ENCODE measurements at places on chromosomes 2 and 18.
A peak's percentile ranks its signal among the peaks of the same experiment; 100 is the strongest.

- H3K4me3 ChIP-seq = no peak overlapping the region
- no peaks in the 10 kb centered on the region for H3K27me3 ChIP-seq
- H3K36me3 ChIP-seq = no peaks in the 10 kb centered on the region
- no peaks in the 10 kb centered on the region for H3K4me1 ChIP-seq
- no peak for DNase-seq
Observed at GRCh38 chr18:36734596-36734995, 94.2 kb downstream of the TPGS2 start.

- no peaks in the 10 kb centered on the region for H3K36me3 ChIP-seq
- H3K27me3 ChIP-seq = no peaks in the 10 kb centered on the region
- H3K4me1 ChIP-seq = no peaks in the 10 kb centered on the region
- DNase-seq = no peak
Observed at GRCh38 chr18:1361936-1362335, 457.3 kb downstream of the ADCYAP1 start.

- DNase-seq = no peak
- H3K4me1 ChIP-seq = no peaks in the 10 kb centered on the region
- peak overlapping the region; percentile 37 for H3K4me3 ChIP-seq
- no peak overlapping the region for H3K27ac ChIP-seq
- no peaks in the 10 kb centered on the region for H3K36me3 ChIP-seq
- H3K27me3 ChIP-seq = no peaks in the 10 kb centered on the region
Observed at GRCh38 chr2:127025359-127026166, 81.4 kb downstream of the BIN1 start.

DNA sequence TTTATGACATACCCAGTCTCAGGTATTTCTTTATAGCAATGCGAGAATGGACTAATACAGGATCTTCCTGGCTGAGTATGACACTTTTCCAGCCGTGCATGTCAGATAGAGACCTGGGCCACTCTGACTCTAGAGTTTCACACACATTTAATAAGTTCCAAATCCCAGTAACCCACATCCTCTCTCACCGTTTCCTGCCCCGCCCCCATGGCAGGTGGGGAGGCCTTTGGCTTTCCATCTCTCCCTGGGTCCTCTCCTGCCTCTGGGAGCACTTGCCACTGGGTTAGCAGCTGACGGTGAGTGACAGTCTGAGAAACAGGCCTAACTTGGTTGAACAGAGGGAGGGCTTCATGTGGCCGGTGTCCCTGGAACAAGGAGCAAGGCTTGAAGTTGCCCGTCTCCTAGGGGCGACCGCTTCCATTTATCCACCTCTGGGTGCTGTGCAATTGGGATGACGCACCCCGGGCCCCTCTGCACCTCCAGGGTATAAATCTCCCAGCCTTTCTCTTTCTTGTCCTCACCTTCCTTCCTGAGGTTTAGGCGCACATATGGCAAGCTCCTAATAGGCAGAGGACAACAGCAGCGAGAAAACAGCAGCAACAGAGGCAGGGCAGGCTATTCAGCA is 152.7 kb upstream of the HDAC4 start:
- no peaks in the 10 kb centered on the region for H3K36me3 ChIP-seq
- H3K4me3 ChIP-seq = no peak overlapping the region
- H3K27ac ChIP-seq = no peak overlapping the region
- H3K27me3 ChIP-seq = no peaks in the 10 kb centered on the region
- H3K4me1 ChIP-seq = peaks cover 4% of the 10 kb centered on the region

- no peak overlapping the region for H3K27ac ChIP-seq
- no peaks in the 10 kb centered on the region for H3K36me3 ChIP-seq
- H3K4me3 ChIP-seq = no peak overlapping the region
Observed at GRCh38 chr2:240302933-240303595, 132.4 kb upstream of the GPC1 start.

DNA sequence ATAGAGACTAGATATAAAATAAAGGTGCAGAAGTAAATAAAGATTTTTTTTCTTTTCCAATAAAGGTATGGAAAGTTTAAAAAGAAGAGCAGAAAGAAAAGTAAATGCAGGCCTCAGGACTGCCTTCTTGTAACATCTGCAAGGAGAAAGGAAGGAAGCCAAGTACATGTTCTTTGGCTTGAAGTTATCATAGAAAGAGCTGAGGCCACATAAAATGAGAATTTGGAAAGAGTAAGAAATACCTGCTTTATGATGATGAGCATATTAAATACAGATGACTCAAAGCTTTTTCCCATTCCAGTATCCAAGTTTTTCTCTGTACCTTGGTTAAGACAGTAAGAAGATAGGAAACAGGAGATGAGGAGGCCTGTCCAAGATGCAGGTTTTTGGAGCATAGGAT is 25.3 kb upstream of the UBE2E3 start:
- H3K27ac ChIP-seq = no peak overlapping the region
- H3K36me3 ChIP-seq = no peaks in the 10 kb centered on the region
- H3K4me1 ChIP-seq = no peaks in the 10 kb centered on the region
- no peaks in the 10 kb centered on the region for H3K27me3 ChIP-seq
- no peak overlapping the region for H3K4me3 ChIP-seq

- no peaks in the 10 kb centered on the region for H3K4me1 ChIP-seq
- no peak for DNase-seq
- H3K27ac ChIP-seq = no peak overlapping the region
- H3K27me3 ChIP-seq = no peaks in the 10 kb centered on the region
- H3K4me3 ChIP-seq = no peak overlapping the region
Observed at GRCh38 chr2:236633775-236634560, 64.3 kb downstream of the ACKR3 start.

GRCh38 chr2:161414042-161415033 is 1.8 kb upstream of the TBR1 start:
- peaks cover 56% of the 10 kb centered on the region for H3K27me3 ChIP-seq
- H3K4me3 ChIP-seq = peak overlapping the region; percentile 20
- H3K27ac ChIP-seq = no peak overlapping the region
- H3K4me1 ChIP-seq = no peaks in the 10 kb centered on the region
- no peak for DNase-seq
- peaks cover 13% of the 10 kb centered on the region for H3K36me3 ChIP-seq

GRCh38 chr2:241940329-241940728 is 70.8 kb downstream of the RTP5 start:
- H3K36me3 ChIP-seq = no peaks in the 10 kb centered on the region
- H3K4me1 ChIP-seq = no peaks in the 10 kb centered on the region
- H3K27ac ChIP-seq = no peak overlapping the region
- H3K4me3 ChIP-seq = no peak overlapping the region
- DNase-seq = no peak
- H3K27me3 ChIP-seq = no peaks in the 10 kb centered on the region

DNA sequence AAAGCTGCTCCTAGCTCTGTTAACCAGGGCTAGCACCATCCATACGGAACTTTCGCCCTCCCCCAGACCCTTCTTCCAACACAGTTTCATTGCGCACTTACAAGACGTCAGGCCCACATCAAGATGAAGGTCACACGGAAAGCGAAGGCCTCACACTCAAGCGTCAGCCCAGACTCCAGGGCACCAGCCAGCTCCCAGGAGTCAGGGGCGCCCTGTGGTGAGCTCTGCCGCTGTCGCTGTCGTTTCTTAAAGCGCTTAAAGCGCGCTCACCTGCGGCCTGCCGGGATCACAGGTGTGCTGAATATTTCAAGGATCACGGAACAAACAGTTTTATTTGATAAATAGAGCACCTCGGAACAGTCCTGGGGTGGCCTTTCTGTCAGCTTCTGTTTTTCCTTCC is 163.1 kb downstream of the CDH20 start:
- no peaks in the 10 kb centered on the region for H3K27me3 ChIP-seq
- no peaks in the 10 kb centered on the region for H3K4me1 ChIP-seq
- H3K36me3 ChIP-seq = no peaks in the 10 kb centered on the region
- H3K27ac ChIP-seq = no peak overlapping the region
- no peak overlapping the region for H3K4me3 ChIP-seq
